ENCODE measurements at places on chromosomes 5 and 9. TPM values are rescaled to one million over a fixed set of nuclear protein-coding genes. Genes with fewer than 3 reads are reported as not detected.

DNA sequence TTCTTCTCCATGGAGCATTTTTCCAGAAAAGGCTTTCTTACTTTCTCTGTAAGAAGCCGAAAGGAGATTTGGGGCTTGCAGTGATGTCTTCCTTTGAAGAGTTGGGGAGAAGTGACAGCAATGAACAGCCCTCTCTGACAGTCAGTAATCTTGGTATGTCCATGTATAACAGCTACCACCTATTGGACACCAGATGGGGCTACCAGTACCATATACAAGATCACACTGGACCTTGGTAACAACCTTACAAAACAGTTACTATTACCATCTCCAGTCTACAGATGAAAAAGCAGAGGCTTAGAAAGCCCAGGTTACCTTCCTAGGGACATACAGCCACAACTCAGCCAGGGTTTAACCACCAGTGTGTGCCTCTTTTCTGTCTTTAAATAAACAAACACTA, 272.7 kb upstream of the TRPC7 start:
- DNase-seq, result no peak
- no peak overlapping the region for H3K27ac ChIP-seq
- no peaks in the 10 kb centered on the region for H3K27me3 ChIP-seq
- no peak overlapping the region for H3K4me3 ChIP-seq
- H3K36me3 ChIP-seq, result no peaks in the 10 kb centered on the region

GRCh38 chr5:135012951-135013391, 21.1 kb downstream of the PITX1 start:
- H3K4me1 ChIP-seq, result no peaks in the 10 kb centered on the region
- H3K4me3 ChIP-seq, result no peak overlapping the region
- no peak overlapping the region for H3K27ac ChIP-seq
- H3K27me3 ChIP-seq, result no peaks in the 10 kb centered on the region

GRCh38 chr9:127177231-127177630, 54.8 kb upstream of the ANGPTL2 start:
- no peaks in the 10 kb centered on the region for H3K36me3 ChIP-seq
- DNase-seq, result no peak
- no peaks in the 10 kb centered on the region for H3K27me3 ChIP-seq
- no peak overlapping the region for H3K27ac ChIP-seq
- no peak overlapping the region for H3K4me3 ChIP-seq

DNA sequence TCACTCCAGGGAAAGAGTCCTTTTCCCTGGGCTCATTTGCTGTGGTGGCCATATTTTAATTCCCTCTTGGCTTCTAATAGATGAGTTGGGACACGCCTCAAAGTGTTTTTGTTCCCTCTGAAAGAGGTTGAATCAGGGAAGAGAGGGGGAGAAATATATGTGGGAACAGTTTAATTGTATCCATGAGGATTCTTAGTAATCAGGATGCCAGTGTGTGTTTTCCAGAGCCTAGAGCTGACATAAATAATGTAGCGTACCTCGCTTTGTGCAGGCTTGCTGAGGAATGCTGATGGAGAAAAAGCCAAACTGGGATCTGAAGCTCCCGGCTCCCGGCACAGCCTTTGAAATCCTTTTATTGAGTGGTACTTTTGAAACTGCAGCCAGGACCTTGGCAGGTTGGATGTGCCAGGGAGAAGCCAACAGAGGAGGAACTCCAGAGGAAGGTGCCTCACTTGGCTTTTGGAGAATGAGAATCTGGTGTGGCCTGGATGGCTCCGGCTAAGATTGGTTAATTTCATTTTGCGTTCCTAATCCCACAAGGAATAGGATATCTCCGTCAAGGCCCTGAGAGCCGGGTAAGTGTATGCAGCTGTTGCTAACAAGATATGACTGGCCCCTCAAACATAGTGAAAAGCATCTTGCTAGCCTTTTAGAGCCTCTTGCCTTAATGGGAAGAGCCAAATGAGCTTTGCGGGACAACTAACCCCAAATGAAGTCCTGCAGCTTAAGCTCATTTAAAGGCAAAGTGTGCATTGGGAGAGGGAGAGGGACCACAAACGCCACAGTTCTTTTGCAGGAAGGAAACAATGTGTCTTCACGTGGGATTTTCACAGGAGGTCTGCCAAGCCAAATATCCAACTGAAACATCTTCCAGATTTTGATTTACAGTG, 471.1 kb upstream of the WWC1 start:
- H3K27me3 ChIP-seq, result no peaks in the 10 kb centered on the region
- no peak overlapping the region for H3K27ac ChIP-seq
- no peak for DNase-seq
- no peaks in the 10 kb centered on the region for H3K4me1 ChIP-seq
- no peak overlapping the region for H3K4me3 ChIP-seq

GRCh38 chr5:144004146-144004545, 166.3 kb downstream of the YIPF5 start:
- no peaks in the 10 kb centered on the region for H3K36me3 ChIP-seq
- H3K4me1 ChIP-seq, result no peaks in the 10 kb centered on the region
- H3K27ac ChIP-seq, result no peak overlapping the region
- H3K4me3 ChIP-seq, result no peak overlapping the region
- H3K27me3 ChIP-seq, result peaks cover 5% of the 10 kb centered on the region
- DNase-seq, result no peak

GRCh38 chr5:99453196-99453595, 524.4 kb upstream of the CHD1 start:
- DNase-seq, result no peak
- H3K27ac ChIP-seq, result no peak overlapping the region
- H3K27me3 ChIP-seq, result no peaks in the 10 kb centered on the region
- H3K4me3 ChIP-seq, result no peak overlapping the region
- no peaks in the 10 kb centered on the region for H3K4me1 ChIP-seq

DNA sequence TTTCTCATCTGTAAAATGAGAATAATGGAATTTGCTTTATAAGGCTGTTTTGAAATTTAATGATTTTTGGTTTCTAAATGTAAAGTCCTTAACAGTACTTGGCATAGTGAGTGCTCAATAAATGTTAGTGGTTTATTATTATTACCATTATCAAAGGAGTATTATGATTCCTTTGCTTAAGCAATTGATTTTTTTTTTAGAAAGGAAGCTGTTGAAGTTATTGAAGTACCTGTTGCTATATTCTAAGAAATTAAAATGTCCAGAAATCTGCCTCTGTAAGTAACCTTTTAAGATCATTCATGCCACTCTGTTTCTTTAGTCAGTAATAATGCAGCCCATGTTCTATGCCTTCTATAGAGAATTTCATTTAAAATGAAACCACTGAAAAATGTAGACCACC, 15.0 kb downstream of the SMAD5 start:
- no peak for DNase-seq
- no peak overlapping the region for H3K27ac ChIP-seq
- no peaks in the 10 kb centered on the region for H3K27me3 ChIP-seq
- peaks cover 25% of the 10 kb centered on the region for H3K4me1 ChIP-seq

Gene CARD9
- total RNA-seq, result 1.9 TPM

Gene GCNT4
- 4.9 TPM for total RNA-seq

Gene PCDHAC2
- not detected for total RNA-seq

Gene PCAT7
- total RNA-seq, result not detected

DNA sequence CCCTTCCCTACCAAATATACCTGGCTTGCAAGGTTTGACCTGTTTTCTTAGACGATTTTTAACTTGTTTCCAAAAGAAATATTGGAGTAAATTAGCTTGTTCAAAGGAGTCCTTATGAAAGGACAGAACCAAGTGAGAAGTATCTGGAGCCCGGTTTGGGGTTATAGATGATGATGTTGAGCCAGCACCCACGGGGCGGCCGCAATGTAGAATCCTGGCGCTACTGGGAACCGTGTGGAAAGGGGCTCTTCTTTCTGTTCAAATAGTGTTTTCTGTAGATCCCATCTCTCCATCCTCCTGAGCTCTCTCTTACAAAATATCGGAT, 517 bp upstream of the EXOSC2 start:
- peaks cover 47% of the 10 kb centered on the region for H3K4me1 ChIP-seq
- H3K27ac ChIP-seq, result peak overlapping the region; percentile 94
- H3K36me3 ChIP-seq, result peaks cover 11% of the 10 kb centered on the region
- peak overlapping the region; percentile 97 for H3K4me3 ChIP-seq

- H3K27ac ChIP-seq, result peak overlapping the region; percentile 60
- peaks cover 62% of the 10 kb centered on the region for H3K4me1 ChIP-seq
- H3K36me3 ChIP-seq, result peaks cover 2% of the 10 kb centered on the region
- peak overlapping the region; percentile 53 for H3K4me3 ChIP-seq
Measured at GRCh38 chr5:56698463-56699381, 116.6 kb upstream of the MAP3K1 start.

- peaks cover 6% of the 10 kb centered on the region for H3K4me1 ChIP-seq
- no peaks in the 10 kb centered on the region for H3K27me3 ChIP-seq
- no peak overlapping the region for H3K27ac ChIP-seq
Measured at GRCh38 chr9:37941253-37941652, 37.3 kb upstream of the SLC25A51 start.

Gene FTMT
- total RNA-seq, result not detected

GRCh38 chr5:168612996-168613395, 33.8 kb upstream of the PANK3 start:
- DNase-seq, result no peak
- H3K36me3 ChIP-seq, result peaks cover 2% of the 10 kb centered on the region
- H3K4me1 ChIP-seq, result peaks cover 9% of the 10 kb centered on the region
- H3K27ac ChIP-seq, result no peak overlapping the region
- no peaks in the 10 kb centered on the region for H3K27me3 ChIP-seq

DNA sequence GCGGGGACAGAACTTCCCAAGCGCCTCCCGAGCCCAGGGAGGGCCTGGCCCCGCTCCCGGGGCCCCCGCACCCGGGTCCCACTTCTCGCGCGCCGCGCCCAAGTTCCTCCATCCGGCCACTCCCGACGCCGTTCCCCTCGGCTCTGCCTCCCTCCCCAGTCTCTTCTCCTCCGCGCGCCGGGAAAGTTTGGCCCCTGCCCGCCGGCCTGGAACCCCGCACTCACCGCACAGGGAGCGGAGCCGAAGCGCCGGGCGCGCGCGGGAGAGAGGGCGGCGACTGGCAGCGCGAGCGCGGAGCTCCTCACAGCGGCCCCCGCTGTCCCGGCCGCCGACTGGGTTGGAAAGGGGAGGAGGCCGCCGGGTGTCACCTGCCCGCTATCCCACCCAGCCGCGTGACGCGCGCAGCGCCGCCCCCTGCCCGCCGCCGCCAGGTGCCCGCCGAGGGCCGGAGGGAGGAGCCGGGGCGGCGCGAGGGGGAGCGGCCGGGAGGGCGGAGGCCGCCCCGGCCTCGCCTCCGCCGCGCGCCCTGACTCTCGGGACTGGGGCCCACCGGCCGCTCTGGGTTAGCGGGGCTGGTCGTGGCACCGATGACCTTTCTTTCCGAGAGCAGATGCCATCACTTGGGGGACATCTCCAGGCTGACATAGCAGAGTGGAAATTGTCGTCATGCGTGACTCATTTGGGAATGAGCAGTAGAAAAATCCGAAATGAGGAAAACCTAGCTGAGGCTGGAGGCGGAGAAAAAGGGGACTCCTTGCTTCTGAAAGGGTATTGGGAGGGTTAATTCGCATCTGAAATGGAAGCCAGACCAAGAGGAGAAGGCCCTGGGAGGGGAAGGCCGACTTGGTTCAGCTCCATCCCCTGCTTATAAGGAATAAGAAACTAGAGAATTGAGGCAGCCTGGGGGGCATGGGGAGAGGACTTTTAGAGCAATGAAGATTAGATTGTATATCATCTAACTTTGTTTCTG, at the start of gene ELOVL7:
Gene ELOVL7, minus strand, starts transcription at position 334 of the 970 bp plus-strand sequence. CDS start 56,872 bp downstream, outside the sequence.
- no peak within 1 kb of the TSS for H3K27ac ChIP-seq
- H3K4me1 ChIP-seq, result peaks cover 4% of the 10 kb centered on the region
- H3K27me3 ChIP-seq, result peaks cover 61% of the 10 kb centered on the region
- peak within 1 kb of the TSS; percentile 87 for H3K4me3 ChIP-seq
- H3K36me3 ChIP-seq, result no peaks in the 10 kb centered on the region

Gene MARVELD2
- 0.12 TPM for total RNA-seq

Gene FGF18
- total RNA-seq, result 0.50 TPM

Gene NFX1
- 42.0 TPM for total RNA-seq

- no peaks in the 10 kb centered on the region for H3K27me3 ChIP-seq
- peak overlapping the region; percentile 72 for H3K27ac ChIP-seq
- H3K4me1 ChIP-seq, result peaks cover 22% of the 10 kb centered on the region
- H3K36me3 ChIP-seq, result peaks cover 2% of the 10 kb centered on the region
Measured at GRCh38 chr5:143898381-143898780, 86.4 kb downstream of the HMHB1 start.

DNA sequence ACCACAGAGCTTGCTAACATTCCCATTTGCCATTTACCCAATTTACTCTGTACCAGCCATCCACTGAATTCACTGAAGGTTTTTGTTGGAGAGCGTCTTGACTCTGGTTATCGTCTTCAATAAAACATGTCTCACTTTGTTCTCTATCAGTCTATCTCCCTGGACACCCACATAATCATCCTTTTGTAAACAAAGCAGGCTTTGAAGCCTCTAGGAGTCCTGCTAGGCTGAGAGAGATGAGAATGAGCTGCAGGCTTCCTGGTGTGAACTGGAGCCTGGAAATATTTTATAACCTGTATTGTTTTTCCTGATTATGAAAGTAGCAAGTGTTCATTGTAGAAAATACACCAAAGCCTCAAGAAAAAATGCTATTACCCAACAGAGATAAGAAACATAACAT, 140.6 kb upstream of the ZNF366 start:
- DNase-seq, result no peak
- H3K27ac ChIP-seq, result no peak overlapping the region
- H3K36me3 ChIP-seq, result no peaks in the 10 kb centered on the region
- peaks cover 35% of the 10 kb centered on the region for H3K27me3 ChIP-seq
- no peak overlapping the region for H3K4me3 ChIP-seq
- no peaks in the 10 kb centered on the region for H3K4me1 ChIP-seq

DNA sequence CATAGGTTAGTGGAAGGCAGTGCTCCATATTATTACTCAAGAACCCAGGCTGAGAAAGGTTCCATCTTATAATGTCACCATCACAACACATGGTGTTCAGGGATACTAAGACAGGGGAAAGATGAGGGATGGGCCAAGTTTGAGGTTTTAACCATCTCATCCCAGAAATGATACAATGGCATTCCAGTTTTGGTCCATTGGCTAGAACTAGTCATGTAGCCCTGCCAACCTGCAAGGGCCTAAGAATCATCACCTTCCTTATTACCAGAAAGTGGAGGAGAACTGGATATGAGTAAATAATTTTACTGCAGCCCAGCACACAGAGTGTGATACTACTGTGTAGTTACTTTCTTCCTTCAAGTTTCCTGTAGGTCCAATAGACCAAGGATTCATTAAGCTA, 144.5 kb upstream of the ABCA1 start:
- H3K4me3 ChIP-seq, result no peak overlapping the region
- peaks cover 6% of the 10 kb centered on the region for H3K4me1 ChIP-seq
- H3K27me3 ChIP-seq, result no peaks in the 10 kb centered on the region
- DNase-seq, result no peak

Gene ZNF300
- 1.2 TPM for total RNA-seq

Gene PPWD1
- 79.7 TPM for total RNA-seq

Gene MARCHF6
- total RNA-seq, result 198 TPM

DNA sequence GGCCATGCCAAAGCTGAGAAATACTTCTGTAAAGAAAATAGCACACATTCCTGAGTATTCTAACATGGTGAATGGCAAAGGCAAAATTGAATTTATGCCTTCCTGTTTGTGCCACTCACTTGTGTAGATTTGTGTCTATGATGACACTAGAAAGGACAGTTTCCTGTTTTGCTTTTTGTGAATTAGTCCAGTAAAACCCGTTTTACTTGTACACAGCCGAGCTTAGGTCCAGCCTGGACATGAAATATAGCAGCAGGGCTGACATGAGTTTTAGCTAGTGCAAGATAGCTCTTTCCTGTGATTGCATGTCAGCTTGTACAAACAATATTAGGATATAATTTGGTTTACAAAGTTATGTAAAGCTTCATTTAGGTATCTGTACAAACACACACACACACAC, 1891.7 kb upstream of the WWC1 start:
- H3K27ac ChIP-seq, result no peak overlapping the region
- no peaks in the 10 kb centered on the region for H3K4me1 ChIP-seq
- no peaks in the 10 kb centered on the region for H3K36me3 ChIP-seq
- H3K27me3 ChIP-seq, result no peaks in the 10 kb centered on the region

GRCh38 chr5:132419502-132420468, 50.3 kb downstream of the SLC22A5 start:
- H3K36me3 ChIP-seq, result peaks cover 10% of the 10 kb centered on the region
- no peaks in the 10 kb centered on the region for H3K27me3 ChIP-seq
- H3K4me1 ChIP-seq, result peaks cover 78% of the 10 kb centered on the region
- peak overlapping the region; percentile 99 for H3K27ac ChIP-seq
- DNase-seq, result peak; percentile 56
